Non-pigmented ciliary epithelial cell (primary cell): ENCODE measurements at places on chromosomes 16 and 17.

DNA sequence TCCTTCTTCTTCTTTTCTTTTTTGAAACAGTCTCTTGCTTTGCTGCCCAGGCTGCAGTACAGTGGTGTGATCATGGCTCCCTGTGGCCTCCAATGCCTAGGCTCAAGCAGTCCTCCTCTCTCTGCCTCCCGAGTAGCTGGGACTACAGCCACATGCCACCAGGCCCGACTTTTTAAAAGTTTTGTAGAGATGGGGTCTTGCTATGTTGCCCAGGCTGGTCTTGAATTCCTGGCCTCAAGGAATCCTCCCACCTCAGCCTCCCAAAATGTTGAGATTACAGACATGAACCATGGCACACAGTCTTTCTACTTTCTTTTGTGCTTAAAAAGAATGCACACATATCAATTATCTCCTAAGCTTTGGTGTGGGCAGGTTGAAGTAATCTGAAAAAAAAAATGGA, 61.0 kb upstream of the DNAJA2 start:
- no peak for DNase-seq

DNA sequence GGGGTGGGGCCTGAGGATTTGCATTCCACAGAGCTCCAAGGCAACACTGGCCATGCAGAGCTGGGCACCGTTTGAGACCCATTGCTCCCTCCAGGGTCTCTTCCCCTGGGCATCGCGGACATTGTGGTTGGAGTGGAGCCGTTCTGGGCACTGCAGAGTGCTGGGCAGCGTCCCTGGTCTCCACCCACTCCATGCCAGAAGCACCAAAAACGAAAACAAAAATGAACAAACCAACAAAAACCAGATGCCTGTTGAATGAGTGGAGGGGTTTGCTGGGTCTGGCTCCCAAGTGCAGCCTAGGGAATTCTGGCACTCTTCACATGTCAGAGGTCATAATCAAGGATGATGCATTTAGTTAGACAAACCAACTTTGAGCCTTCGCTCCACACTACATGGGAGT, 17.9 kb downstream of the WNT9B start:
- no peak for DNase-seq

DNA sequence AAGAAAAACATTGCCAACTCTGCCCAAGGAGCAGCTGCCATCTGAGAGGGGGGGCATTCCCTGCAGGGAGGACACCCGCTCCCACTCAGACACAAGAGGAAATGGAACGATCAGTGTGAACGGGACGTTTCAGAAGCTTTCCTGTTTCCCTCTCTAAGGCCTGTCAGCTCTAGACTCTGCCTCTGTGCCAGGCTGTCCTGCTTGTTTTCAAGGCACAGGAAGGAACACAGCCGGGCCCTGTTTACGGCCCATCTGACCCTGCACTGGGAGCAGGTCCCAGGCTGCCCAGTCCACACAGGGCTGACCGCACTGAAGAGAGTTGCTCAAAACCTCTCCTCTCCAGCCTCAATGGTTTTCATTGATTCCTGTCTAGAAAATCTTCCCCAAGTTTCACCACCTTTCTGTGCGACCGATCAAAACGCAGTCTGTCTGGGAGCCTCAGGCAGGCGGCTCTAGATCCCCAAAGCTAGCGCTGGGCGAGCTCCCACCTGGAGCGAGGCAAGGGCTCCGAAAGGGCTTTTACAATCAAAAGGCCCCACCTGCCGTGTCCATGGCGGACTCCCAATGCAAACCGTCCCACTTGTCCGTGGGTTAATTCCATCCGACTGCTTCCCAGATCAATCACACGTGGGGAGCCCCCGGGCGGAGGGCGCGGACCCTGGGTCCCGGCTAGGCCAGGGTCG, 1.5 kb downstream of the PIEZO1 start:
- DNase-seq, result no peak

- DNase-seq, result no peak
Measured at GRCh38 chr16:4182581-4183236, 59.2 kb downstream of the SRL start.

- no peak for DNase-seq
Measured at GRCh38 chr16:8199390-8199789, 390.9 kb downstream of the TMEM114 start.
